ENCODE measurements at places on chromosomes 13 and 19.
A peak's percentile ranks its signal among the peaks of the same experiment; 100 is the strongest.

- DNase-seq, result no peak
These were observed 179.3 kb upstream of the PCDH17 start for GRCh38 chr13:57452228-57452627.

DNA sequence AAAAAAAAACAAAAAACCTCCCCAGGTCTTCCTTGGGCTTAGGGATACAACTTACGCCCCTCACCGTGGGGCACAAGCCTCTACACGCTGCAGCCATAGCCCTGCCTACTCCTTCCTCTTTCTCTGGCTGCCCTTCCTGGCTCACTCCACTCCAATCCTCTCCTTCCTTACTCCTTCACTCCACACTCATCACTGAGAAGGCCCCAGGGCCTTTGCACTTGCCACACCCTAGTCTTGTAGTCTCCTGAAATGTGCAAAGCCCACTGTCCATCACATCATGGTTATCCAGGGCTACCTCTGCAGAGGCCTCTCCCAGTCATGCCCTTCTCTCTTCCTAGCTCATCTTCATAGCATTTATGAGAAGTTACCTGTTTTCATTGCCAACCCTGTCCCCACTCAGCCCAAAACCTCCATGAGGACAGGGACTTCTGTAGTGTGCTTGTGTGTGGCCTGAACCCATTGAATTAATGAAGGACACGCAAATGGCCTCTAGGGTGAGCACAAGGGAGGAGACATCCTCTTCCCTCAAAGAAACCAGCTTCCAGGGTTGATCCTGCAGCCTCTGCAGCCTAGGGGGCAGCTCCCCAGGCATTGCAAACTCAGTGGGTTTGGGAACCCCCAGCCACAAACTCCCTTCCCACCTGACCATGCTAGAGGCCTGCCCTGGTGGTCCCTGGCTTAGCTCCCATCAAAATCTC lies 7.9 kb upstream of the HSH2D start:
- no peak for DNase-seq

- DNase-seq, result peak; percentile 76
These were observed 2.4 kb downstream of the PPP1R13L start for GRCh38 chr19:45402298-45403061.

DNA sequence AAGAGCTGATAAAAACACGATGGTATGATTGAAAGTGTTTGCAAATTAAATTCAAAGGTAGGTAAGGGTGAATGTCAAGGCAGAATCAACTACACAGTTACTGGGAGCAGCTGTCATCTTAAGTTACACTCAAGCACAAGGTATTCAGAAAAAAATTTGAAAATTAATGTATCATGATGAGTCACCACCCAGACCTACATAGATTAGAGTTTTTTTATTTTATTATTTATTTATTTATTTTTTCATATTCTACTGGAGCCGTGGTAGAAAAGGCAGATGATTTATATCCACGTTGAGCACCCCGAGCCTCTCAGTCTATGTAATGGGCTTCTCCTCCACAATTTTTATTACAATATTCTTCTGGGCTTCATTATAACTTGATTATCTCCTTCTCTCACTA lies 728.9 kb upstream of the ARGLU1 start:
- no peak for DNase-seq

- no peak for DNase-seq
These were observed 1122.8 kb upstream of the ATXN8OS start for GRCh38 chr13:68984688-68985319.

DNA sequence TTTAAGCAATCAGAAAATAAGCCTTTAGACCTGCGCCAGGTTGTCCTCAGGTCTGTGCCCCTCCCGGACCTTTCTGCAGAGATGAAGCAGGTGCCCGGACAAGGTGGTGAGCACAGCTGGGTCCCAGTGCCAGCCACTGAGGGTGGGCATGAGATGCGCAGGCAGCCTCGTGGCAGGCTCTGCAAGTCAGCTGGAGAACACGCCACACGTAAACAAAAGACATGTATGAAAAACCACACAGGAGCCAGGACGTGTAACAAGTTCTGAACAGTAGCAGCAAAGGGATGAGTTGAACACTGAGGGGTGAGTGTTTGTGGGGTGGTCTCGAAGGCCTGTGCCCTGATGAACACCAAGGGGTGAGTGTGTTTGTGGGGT lies 68.8 kb upstream of the MCF2L start:
- no peak for DNase-seq

DNA sequence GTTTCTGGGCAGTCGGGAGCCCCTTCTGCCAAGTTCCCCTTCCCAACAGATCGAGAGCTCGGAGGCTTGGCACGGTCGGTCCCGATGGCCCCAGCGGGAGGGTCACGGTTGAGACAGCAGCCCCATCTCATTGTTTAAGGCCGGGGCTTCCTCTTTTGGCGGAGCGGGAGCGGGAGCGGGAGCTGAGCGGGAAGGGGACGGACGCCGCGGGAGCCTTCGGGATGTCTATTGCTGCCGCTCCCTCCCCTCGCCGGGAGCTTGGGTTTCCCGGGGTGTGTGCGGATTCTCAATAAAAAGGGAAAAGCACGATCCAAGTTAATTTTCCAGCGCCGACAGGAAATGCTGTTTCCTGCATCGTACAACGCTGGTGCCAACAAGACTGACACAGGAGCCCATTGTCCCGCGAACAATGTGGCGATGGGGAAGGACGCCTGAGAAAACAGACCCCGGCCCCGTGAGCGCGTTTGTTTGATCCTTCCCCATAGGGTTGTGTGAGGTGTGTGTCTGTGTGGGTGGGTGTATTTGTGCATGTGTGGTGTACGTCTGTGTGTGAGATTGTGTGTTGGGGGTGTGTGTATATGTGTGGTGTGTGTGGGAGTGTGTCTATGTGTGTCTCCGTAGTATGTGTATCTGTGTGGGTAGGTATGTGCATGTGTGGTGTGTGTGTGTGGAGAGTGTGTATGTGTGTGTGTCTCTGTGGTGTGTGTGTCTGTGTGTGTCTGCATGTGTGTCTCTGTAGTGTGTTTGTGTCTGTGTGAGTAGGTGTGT lies 36.3 kb upstream of the FLT1 start:
- no peak for DNase-seq

- DNase-seq, result no peak
These were observed 13.7 kb upstream of the FARP1 start for GRCh38 chr13:98129059-98129746.

DNA sequence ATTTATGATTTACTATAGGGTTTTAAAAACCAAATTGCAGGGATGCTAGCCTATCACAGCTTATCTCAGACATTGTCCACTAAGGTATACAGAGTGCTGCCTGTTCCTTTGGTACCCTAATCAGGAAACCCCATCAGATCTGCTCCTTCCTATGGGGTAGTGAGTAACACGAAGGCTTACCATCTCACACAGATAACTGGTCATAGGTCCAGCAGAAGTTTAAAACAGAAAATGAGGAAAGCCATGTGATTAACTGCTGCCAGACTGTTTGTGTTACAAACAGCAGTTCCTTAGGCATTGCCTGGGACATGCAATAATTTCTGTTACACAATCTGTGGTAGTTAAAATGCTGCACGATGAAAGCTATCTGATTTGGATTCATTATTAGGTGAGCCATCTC lies 53.5 kb upstream of the ALOX5AP start:
- DNase-seq, result no peak

DNA sequence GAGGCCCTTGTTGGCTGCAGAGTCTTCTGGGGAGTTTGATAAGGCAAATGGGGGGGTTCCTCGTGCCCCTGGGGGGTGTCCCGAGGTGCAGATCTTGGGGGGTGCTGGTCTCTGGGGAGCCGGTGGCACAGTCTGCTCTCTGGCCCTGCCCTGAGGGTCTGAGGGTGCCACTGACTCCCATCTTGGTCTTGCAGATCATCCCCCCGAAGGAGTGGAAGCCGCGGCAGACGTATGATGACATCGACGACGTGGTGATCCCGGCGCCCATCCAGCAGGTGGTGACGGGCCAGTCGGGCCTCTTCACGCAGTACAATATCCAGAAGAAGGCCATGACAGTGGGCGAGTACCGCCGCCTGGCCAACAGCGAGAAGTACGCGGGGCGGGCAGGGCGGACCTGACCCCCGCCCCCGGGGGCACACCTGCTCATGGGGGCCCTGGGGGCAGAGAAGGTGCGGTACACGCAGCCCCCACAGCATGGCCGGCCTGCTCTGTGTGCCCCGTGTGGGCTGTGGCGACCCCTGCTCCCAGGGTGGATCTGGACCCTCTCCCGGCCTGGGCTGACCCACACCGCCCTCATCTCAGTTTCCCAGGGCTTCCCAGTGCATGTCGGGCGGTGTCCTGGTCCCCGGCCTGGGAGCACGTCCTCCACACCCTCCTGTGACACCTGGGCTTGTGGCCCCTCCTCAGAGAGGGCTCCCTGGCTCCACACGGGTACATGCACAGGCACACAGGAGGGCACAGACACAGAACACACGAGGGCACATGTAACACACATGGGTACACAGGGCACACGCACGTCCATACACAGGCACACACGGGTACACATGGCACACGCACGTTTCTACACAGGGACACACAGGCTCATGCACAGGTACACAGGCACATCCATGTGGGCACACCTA lies 71.0 kb downstream of the KDM4B start:
- DNase-seq, result no peak

DNA sequence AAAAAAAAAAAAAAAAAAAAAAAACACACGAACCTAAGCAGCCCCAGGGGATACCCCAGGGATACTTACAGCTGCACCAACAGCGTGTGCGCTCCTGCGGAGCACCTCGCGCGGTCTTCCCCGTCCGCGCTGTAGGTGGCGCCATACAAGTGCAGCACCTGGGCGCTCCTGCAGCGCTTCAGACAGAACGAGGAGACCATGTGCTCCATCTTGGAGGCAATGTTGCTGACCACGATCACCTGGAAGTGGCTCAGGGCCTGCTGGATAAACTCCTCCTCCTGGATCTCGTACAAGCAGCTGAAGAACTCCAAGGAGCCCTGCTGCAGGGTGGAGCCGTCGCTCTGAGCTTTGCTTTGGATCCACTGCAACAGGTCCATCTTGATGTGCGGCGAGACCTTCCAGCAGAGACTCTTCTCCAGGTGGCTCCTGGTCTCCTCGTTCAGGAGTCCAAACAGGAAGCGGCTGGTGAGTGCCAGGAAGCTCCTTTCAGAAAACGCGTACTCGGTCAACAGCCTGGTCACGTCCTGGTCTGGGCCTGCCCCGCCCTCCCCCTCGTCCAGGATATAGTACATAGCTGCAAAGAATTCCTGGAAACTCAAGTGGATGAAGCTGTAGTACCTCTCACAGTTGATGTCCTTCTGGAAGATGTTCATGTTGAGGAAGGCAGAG lies 14.5 kb downstream of the NLRP12 start:
- no peak for DNase-seq

GRCh38 chr19:20365146-20365545 lies 198.1 kb downstream of the ZNF486 start:
- DNase-seq, result no peak

DNA sequence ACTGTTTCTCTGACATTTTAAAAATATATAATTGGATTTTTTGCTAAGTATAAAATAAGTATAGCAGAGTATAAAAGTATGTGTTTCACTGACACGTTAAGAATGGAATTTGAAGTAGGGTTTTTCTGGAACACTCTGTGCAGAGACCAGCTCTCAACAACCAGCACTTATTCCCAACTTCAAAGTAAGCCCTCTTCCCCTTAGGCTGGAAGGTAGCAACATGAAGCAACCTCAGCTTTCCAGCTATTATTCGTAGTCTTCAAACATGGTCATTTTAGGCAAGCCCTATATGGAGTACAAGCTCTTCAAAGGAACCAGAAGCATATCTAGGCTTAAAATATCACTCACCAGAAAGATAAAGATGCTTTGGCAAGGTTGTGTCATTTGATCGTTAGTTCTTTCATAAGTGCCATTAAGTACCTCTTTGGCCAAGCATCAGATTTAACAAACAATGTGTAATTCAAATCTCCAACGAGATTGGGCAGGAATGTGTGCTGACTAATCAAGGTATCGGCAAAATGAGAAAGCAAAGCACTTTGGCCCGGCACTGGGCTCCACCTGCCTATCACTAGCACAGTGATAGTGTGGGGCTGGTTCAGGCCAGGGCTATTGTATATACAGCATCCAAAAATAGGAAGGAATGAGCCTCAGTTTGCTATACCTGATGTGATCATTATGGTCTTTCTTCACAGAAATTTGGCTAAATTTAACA lies 95.9 kb upstream of the FREM2 start:
- DNase-seq, result no peak

GRCh38 chr19:8577247-8577646 lies at the start of gene MYO1F:
TSS of gene MYO1F (minus strand) at chr19:8577442. CDS start at chr19:8577309, 133 bp downstream.
- DNase-seq, result no peak

DNA sequence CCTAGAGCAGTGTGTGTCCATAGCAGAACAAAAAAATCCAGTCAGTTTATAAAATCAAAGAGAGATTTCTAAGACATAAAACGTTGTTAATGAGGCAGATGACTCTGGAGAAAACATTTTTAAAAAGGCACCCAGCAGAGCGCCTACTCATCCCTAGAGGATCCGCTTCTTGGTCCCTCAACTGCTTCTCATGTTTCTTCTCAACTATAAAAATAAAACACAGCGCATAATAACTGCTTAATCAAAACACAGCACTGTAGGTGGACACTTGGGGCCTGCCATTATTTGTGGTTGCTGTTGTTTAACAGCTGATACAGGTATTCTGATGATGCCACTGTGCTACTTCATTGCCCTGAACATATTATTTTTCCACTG lies 347.9 kb downstream of the FGF9 start:
- DNase-seq, result no peak

DNA sequence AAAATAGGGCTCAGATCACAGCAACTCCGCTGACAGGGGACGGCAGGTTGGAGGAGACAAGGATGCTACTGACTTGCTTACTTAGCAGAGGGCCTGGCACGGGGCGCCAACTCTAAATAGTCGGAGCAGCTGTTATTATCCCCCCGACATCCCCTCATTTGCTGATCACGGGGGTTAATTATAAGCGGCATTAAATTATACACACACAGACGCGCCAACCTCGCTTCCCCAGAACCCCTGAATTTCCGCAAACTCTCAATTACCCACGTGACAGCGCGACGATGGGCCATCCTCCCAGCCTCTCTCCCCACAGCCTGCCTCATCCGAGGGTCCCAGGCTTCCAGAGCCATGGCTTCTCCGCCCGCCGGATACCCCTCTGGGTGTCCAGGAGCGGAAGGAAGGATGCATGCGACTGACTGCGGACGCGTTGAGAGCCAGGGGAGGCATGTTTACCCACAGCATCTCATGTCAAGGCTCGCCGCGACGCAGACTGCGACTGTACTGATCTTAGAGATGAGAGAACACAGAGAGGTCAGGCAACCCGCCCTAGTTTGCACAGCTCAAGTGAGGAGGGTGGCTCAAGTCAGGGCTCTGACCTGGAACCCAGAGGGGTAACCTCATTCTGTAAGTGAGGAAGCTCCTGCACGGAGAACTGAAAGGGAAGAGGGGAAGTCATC lies 5.7 kb downstream of the PTPRS start:
- no peak for DNase-seq
